ENCODE measurements at places on chromosomes 13 and 19. TPM values are rescaled to one million over a fixed set of nuclear protein-coding genes. Genes with fewer than 3 reads are reported as not detected.

NOTCH3 gene
- total RNA-seq: 0.84 TPM

MAP2K2 gene
- 183 TPM for total RNA-seq

ZNF738 gene
- 4.1 TPM for total RNA-seq

CD22 gene
- total RNA-seq: 0.34 TPM

SSBP4 gene
- total RNA-seq: 88.8 TPM

CEBPA gene
- 0.19 TPM for total RNA-seq

ZNF729 gene
- not detected for total RNA-seq

DNA sequence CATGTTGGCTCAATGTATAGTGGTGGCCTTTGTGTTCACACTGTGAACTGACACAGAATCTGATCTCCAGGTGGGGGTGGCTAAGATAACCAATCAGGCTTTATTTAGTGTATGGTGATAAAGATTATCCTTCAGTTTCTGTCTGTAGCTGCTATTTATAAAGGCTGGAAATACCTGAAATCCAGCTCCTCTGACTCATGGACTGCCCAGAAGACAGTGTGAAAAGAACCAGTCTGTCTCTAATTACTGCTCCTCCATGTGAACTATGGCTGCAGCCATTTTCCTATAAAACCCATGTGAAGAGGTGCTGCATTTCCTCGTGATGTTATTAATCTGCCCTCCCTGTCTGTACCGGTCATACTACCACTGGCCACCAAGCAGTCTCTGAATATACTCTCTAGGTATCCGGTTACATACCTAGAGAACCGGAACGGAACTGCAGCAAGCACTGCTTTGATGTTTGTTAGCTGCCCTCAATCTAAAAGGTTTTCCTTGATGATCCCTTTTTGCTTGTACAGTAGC is 238.0 kb downstream of the LHFPL6 start:
- peak; percentile 1 for DNase-seq

DNA sequence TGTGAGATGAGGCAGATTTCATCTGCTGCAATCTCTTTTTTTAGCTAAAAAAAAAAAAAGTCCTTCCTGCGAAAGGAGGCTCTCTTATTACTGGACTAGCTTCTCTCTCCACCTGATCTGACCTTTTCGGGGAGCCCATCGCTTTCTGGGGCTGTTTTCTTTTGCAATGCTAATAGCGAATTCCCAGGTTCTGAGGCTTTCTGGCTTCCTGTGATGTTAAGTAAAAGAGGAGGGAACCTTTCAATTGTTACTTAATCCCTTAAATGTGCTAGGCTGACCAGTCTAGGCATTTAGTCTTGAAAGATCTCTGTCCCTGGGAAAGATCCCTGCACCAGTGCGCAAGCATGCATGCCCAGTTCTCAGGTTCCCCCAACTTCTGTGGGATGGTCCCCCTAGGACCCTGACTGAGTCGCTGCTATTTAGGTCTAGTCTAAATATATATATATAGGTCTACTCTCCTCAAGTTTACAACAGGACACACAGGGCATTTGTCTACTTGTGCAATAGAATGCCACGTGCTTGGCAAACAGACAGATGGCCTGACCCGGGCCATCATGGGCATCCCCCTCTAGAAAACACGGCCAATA is 224.7 kb downstream of the ZNF536 start:
- no peak for DNase-seq

- no peak for DNase-seq
Observed at GRCh38 chr19:35501684-35502083, 11.4 kb upstream of the KRTDAP start.

- DNase-seq: no peak
Observed at GRCh38 chr19:39401549-39402345, 4.9 kb upstream of the ZFP36 start.

DNA sequence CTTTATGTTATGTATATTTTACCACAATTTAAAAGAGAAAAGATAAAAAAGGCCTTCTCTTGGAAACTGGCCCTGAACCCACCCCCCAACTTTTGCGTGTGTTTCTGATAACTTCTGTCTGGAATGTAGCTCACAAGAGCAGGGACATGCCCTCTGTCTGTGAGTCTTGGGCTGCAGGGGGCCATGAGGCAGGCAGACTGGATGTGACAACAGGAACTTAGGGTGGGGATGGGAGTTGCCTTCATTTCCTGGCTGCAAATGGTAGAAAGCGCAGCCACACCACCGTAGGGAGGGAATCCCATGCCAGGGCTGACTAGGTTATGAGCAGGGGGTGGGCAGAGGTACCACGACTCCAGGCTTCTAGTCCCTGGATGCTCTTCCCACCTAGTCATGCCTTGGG is 21.9 kb downstream of the CILP2 start:
- DNase-seq: no peak

DNA sequence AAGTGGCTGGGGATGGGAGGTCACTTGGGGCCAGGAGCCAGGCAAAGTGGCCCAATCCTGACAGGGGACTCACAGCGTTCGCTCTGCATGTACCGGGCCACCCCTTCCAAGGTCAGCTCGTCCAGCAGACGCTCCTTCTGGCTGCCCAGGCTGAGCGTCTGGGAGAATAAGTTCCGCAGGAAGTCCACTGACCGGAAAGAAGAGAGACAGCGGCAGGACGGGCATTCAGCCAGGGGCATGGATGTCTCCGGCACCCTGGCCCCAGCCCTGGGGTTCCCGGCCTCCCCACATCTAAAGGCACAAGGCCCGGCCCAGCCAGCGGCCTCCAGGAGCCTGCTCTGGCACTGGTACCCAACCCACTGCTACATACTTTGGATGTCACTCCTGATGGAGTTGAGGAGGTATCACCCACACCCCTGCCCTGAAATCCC is 6.1 kb downstream of the SIRT2 start:
- DNase-seq: no peak

GRCh38 chr13:40102360-40102727 is 446.9 kb downstream of the COG6 start:
- no peak for DNase-seq

DNA sequence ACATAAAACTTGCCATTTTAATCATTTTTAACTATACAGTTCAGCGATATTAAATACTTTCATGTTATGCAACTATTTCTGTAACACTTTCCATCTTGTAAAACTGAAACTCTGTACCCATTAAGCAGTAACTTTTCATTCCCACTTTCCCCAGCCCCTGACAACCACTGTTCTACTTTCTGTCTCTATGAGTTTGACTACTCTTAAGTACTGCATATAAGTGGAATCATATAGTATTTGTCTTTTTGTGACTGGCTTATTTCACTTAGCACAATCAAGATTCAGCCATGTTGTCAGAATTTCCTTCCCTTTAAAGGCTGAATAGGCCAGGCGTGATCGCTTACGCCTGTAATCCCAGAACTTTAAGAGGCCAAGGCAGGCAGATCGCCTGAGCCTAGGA is 56.2 kb downstream of the ARHGAP35 start:
- DNase-seq: no peak

- DNase-seq: no peak
Observed at GRCh38 chr19:5603626-5604025, 18.9 kb downstream of the SAFB2 start.

- no peak for DNase-seq
Observed at GRCh38 chr19:2609389-2610116, 92.9 kb downstream of the GNG7 start.

DNA sequence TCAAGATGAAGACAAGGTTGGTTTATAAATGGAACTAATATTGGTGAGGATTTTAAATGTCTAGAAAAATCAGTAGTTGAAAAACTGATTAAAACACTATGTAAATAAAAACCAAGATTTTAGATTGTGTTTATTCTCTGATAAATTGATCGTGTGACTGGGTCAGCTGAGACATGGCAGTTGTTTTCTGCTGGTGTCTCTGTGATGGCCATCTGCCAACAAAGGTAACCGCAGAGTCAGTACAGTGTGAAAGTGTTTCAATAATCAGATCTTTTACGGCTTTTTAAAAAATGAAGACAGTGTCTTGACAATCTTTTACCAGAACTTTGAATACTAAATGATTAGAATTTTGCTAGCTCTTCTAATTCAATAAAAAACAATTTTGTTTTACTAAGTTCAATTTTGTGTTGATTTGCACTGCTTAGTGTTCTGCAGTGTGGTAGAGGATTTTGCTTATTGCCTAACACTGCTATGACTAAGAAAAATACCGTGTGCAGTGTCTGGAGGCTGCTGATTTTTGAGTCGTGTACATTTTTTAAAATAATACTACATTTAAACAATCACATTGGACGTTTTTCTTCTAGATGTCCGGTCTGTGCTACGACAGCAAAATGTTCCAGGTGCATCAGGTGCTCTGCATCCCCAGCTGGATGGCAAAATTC is 32.7 kb upstream of the GPR183 start:
- no peak for DNase-seq

- no peak for DNase-seq
Observed at GRCh38 chr19:18494267-18494607, 27.6 kb downstream of the ELL start.

DNA sequence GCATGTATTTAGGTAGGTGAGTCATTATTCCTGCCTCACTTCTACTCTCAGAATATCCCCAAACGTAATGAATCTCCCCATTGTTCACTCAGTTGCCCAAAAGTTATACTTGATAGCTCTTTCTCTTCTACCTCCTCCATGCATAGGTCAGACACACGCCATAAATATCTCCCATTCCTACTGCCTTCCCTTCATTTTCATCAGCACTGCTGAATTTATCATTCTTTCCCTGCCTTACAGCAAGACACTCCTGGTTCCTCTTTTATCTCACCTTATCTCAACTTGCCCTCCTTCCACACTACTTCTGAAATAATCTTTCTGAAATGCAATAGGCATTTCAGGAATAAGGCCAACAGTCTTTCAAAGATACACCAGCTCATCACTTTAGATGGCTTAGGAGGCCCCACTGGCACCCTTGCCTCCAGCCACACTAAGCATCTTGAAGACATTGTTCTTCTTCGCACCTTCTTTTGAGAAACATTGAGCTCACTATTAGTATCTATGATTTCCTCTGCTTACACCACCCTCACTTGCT is 333.9 kb downstream of the MYO16 start:
- DNase-seq: no peak

GRCh38 chr13:108328848-108329247 is 59.3 kb downstream of the TNFSF13B start:
- DNase-seq: no peak

DNA sequence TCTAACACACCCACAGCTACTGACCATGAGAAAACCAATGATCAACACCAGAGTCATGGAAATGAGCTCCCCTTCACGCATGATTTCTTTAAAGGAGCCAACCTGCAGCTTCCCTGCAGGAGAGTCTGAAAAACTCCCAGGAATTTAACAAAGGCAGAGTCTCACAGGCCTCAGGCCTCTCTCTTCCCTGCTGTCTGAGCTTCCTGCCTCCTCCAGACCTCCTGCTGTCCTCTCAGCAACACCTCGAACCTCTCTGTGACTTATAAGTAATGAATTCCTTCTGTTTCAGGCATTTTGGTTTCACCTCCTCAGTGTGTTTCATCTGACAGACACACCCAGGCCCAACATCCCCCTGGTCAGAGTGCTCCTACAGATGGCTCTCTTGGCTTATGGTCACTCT is 1044.4 kb downstream of the UQCRFS1 start:
- DNase-seq: no peak

- DNase-seq: no peak
Observed at GRCh38 chr13:106493533-106494220, 41.8 kb downstream of the EFNB2 start.

DNA sequence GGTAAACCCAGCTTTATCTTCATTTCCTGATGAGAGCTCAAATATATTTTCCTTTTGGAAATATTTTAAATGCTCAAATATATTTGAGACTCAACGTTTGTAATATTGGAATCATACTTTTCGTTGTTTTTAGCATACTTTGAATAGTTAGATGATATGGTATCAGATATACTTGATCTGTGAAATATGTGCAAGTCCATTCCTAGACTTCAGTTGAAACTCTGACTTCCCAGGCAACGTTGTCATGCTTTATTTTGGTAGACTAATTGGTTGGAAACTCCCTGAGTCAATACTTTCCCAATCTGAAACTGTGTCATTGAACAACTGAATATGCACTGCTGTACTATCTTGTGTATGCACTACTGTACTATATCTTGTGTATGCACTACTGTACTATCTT is 378.5 kb downstream of the MYO16 start:
- no peak for DNase-seq

- DNase-seq: no peak
Observed at GRCh38 chr13:76225815-76226489, 589.8 kb downstream of the LMO7 start.

DNA sequence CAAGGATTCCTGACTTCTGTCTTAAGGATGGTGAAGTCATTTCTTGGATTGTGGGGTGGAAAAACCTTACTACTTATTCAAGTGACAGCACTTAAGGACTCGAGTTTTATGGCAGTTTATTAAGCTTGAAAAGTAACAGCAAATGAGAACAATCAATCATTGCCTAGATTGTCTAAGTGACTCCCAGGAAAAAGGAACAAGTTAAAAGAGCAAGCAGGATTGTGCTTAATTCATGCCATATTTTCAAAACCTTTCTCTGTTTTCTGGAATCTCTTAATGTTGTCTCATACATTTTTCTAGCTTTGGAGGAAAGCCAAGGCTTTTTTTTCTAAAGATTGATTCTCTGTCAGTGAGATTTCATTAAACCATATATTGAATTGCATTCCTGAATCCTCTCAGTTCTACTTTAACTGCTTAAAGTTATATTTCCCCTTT is 236.2 kb upstream of the HTR2A start:
- DNase-seq: no peak

DNA sequence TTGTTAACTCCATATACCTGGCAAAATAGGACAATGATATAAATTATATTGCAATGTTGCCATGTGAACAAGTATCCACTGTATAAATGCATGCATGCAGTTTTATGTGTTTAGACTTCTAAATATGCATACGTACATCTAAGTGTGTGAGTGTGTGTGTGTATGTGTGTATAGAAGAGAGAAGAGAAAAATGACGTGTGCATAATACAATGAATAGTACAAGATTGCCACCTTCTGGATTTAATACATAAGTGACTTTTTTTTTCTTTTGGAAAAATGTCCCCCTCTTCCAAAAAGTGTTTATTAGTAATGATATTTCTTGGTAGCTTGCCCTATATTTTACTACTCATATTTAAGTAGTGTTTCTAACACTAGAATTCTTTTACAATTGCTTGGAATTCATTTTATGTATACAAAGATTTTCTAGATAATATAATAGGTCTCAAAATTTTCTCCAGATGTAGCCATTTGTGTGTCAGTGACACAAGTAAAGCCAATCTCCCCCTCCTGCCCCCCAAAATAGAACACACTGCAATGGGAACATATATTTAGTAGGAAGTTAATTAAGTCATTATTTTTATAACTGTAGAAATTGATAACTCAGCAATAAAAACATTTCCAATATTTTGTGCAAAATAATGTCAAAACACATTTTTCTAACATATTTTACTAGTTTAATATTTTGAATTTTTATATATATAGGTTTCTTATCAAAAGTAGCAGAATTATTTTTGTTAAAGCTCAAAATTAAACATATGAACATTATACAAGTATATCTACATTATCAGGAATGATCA is 783.3 kb upstream of the ATXN8OS start:
- no peak for DNase-seq

DNA sequence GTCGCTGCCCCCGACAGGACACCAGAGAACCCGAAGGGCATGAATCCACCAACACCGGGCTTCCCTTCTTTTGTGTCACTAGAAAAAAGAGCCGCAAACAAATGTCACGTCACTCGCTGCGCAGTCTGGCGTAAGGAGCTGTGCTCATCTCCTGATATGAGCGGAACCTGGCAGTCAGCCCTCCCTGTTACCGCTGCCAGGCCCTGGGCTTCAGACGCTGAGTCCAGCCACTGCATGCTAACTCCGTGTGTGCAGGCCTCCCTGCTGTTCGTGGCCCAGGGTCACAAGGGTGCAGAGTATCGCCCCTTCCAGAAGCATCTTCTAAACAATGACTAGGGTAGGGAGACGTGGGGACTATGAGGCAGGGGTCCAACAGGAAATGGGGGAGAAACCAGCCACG is 71.3 kb downstream of the SLC7A1 start:
- DNase-seq: no peak

GRCh38 chr13:74203576-74203975 is 69.4 kb upstream of the KLF12 start:
- DNase-seq: no peak

Data from dermis blood vessel endothelial cell (primary cell).